ENCODE measurements at places on chromosomes 6 and 20. TPM values are rescaled to one million over a fixed set of nuclear protein-coding genes. Genes with fewer than 3 reads are reported as not detected.

RIMS4 gene
- not detected for total RNA-seq

- DNase-seq, result peak; percentile 80
- H3K36me3 ChIP-seq, result peaks cover 59% of the 10 kb centered on the region
- peaks cover 15% of the 10 kb centered on the region for H3K4me1 ChIP-seq
Observed at GRCh38 chr6:112183271-112183671, 71.1 kb downstream of the LAMA4 start.

- no peaks in the 10 kb centered on the region for H3K4me1 ChIP-seq
- peak; percentile 3 for DNase-seq
- no peak overlapping the region for H3K27ac ChIP-seq
- H3K36me3 ChIP-seq, result no peaks in the 10 kb centered on the region
- H3K4me3 ChIP-seq, result no peak overlapping the region
Observed at GRCh38 chr6:72553531-72554511, 68.0 kb upstream of the KCNQ5 start.

DNA sequence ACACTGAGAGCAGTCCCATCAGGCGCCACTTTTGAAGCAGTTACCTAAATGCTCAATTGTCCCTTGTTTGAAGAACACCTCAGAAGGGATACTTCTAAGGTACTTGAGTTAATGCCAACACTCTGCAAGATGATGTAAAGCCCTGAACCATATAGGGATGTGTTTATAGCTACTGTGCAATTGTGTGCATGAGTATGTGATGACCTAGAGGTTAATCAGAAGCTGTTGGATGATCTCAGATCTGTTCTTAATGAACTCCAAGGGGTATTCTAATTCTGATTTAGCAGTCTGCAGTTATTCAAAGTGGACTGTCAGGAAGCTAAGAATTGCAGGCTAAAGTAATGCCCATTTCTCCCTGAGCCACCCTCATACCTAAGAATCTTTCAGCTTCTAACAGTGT lies 158.3 kb downstream of the TMEM242 start:
- H3K4me3 ChIP-seq, result no peak overlapping the region
- no peaks in the 10 kb centered on the region for H3K4me1 ChIP-seq
- no peak overlapping the region for H3K27ac ChIP-seq

GRCh38 chr6:111228094-111228493 lies 140.8 kb downstream of the SLC16A10 start:
- no peaks in the 10 kb centered on the region for H3K36me3 ChIP-seq
- DNase-seq, result no peak
- H3K27me3 ChIP-seq, result no peaks in the 10 kb centered on the region

DNA sequence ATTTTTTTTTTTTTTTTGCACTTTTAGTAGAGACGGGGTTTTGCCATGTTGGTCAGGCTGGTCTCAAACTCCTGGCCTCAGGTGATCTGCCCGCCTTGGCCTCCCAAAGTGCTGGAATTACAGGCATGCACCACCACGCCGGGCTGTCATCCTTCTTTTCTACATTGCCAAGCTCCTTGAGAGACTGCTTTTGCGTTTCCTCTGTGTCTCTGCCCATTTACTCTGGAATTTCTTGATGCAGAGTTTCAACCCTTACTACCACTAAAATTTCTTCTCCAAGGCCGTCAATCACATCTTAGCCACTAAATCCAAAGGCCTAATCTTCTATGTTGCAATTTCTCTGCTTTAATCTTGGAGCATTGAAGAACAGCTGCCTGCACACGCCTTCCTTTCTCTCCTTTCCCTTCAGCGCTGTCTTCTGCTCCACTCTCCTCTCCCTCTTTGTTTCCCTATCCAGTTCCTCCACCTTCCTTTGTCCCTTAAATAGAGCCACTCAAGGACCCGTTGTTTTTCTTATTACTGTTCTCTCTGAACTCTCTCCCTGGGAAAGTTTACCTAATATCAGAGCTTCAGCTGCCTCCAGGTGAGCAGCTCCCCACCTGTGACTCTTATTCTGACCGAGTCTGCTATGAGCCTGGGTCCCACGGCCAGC lies 98.8 kb downstream of the SLC35B3 start:
- no peak overlapping the region for H3K27ac ChIP-seq

DNA sequence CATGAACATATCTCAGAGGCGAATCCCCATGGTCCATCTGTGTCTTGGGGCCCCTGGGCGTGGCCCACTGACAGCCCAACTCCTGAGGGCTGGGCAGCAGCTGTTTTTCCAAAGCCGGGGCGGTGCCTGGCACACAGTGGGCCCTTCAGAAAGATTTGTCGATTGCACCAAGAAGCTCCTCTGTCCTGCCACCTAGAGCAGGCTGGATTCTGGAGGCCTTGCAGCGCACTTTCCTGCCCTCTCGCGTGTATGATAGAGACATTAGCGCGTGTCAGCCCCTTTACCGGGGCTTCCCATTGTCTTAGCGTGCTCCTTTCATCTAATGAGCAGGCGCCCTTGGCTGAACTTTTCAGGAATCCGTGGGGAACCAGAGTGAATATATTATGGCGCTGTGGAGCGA lies 45.4 kb downstream of the CDH4 start:
- no peaks in the 10 kb centered on the region for H3K4me1 ChIP-seq
- H3K36me3 ChIP-seq, result no peaks in the 10 kb centered on the region
- DNase-seq, result no peak
- H3K27me3 ChIP-seq, result no peaks in the 10 kb centered on the region
- no peak overlapping the region for H3K4me3 ChIP-seq
- H3K27ac ChIP-seq, result no peak overlapping the region

Measured in endothelial cell of umbilical vein (primary cell).